ENCODE measurements at places on chromosomes 1 and 21.

- no peak for DNase-seq
Measured at GRCh38 chr1:107862064-107862463, 102.9 kb downstream of the VAV3 start.

DNA sequence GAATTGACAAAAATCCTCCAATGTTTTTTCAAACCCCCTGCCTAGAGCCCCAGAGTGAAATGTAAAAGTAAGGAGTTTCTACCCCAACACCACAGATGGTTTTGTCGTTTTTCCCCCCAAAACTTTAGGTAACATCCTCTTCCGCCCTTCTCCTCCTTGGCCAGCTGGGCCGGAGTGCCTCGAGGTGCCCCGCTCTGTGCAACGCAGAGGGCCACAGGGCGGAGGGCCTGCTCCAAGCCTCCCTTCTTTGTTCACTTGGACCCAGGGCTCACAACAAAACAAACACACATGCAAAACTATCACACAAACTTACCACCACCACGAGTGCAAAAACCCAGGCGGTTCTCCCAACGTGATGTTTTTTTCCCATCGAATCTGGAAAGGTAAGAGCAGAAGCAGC, 1.9 kb downstream of the SSBP3 start:
- no peak for DNase-seq

GRCh38 chr1:93180723-93181613, at the start of gene CCDC18:
TSS of gene CCDC18 (plus strand) at chr1:93180724. CDS start at chr1:93183362, 2,638 bp downstream.
- no peak for DNase-seq

GRCh38 chr1:2477791-2478499, 1.9 kb downstream of the PLCH2 start:
- no peak for DNase-seq

DNA sequence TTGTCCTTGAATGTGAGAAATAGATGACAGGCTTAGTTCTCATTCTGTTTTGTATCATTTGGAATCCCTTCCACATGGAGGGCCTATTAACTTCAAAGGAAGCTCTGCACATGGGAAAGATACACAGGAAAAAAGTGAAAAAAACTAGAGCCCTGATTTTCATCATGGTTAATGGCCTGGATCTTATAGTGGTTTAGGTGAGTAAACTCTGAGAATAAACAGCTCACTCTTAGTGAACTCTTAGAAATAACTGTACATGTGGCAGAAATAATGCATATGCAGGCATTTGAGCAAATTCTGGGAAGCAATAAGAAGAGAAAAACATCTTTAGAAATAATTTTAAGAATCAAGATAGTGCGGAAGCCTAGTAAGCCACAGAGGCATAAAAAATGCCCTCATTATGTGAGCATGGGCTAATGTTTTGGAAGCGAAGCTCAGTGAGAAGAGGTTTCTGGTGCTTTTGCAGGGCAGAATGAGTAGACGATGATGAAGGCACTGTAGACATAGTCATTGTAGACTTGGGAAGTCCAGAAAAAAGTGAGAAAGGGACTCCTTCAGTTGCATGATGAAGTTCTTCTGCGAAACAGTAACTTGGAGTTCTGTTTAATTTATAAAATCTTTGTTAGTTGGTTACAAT, 279.9 kb downstream of the DNM3 start:
- no peak for DNase-seq

DNA sequence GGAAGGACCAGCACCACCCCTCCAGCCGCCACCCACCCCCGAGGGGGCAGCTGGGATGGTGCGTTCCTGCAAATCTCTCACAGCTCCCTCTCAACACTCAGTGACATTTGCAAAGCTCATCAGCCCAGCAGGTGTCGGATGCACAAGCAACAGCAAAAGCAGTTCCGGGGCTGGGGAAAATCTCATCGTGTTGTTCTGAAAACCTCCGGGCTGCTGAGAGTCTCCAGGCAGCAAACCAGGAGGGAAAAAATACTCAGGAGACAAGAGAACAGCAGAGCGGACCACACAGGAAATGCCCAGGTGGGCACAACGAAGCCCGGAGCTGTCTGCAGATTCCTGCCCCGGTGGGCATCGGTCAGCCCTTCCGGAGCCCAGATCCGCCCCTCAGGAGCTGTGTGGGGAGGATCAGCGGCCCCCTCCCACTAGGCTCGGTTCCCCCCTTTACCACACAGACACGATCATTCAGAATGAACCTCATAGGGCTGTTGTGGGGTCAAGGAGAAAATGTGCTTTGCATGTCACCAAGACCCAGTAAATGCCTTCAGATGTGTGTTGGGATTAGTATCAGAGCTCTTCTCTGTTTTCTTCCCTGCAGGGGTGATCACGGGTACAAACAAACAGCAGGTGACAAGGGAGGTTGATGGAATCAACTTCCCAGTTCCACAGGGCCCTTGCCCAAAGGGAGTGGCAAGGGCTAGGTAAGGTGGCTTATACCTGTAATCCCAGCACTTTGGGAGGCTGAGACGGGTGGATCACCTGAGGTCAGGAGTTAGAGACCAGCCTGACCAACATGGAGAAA, 127.0 kb upstream of the TIAM1 start:
- DNase-seq = no peak

GRCh38 chr1:47705517-47706130, 267.8 kb downstream of the FOXD2 start:
- no peak for DNase-seq

- no peak for DNase-seq
Measured at GRCh38 chr1:8259498-8260290, 58.2 kb upstream of the SLC45A1 start.

DNA sequence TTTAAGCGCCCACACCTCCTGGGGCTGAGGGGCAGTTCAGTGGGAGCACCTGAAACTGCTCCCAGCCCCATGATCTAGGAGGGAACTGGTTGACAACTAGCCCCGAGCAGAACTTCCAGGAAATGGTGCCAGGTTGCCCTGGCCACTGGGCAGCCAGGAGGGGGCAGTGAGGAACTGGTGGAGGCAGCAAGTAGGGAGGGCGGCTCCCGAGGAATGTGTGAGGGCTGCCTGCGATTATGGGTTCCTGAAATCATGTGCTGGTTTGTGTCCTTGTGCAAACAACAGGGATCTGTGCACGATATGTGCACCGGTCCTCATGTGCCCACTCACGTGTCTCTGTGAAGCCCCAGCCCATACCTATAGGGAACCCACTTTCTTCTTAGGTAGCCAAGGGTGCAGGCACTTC, 9.9 kb downstream of the GPR3 start:
- no peak for DNase-seq

Measured in NCI-H187 treated with DMSO at 0.1 percent for 48 hours (cell line).